ENCODE measurements at places on chromosomes 7 and 10. TPM values are rescaled to one million over a fixed set of nuclear protein-coding genes. Genes with fewer than 3 reads are reported as not detected.

CRCP gene
- 44.9 TPM for total RNA-seq

VSTM4 gene
- total RNA-seq = 14.1 TPM

TSPAN13 gene
- total RNA-seq = 1.8 TPM

GIMAP2 gene
- 9.4 TPM for total RNA-seq

MUC12 gene
- total RNA-seq = 0.59 TPM

TACR2 gene
- total RNA-seq = 0.36 TPM

SPDYE5 gene
- total RNA-seq = not detected

CTAGE15 gene
- not detected for total RNA-seq

Data from osteoblast (primary cell).